ENCODE measurements at places on chromosomes 3 and 15. TPM values are rescaled to one million over a fixed set of nuclear protein-coding genes. Genes with fewer than 3 reads are reported as not detected.

DISP2 gene
- total RNA-seq = 3.0 TPM

GPR149 gene
- not detected for total RNA-seq

ABI3BP gene
- total RNA-seq = 23.6 TPM

CLDN1 gene
- 0.08 TPM for total RNA-seq

SCN11A gene
- total RNA-seq = 0.05 TPM

RAD51 gene
- total RNA-seq = 0.88 TPM

SERINC4 gene
- 0.44 TPM for total RNA-seq

CFAP100 gene
- total RNA-seq = not detected
